ENCODE measurements at places on chromosomes 12 and 14. TPM values are rescaled to one million over a fixed set of nuclear protein-coding genes. Genes with fewer than 3 reads are reported as not detected.

Gene DNAL1
- 10.7 TPM for total RNA-seq

Gene PLA2G1B
- 17.2 TPM for total RNA-seq

Gene SLC38A4
- total RNA-seq = 2.2 TPM

Gene TRMT5
- total RNA-seq = 13.9 TPM

Gene SLC10A1
- total RNA-seq = not detected

Gene PLEKHD1
- 0.14 TPM for total RNA-seq

Data from adrenal gland (tissue), 19 donors.